GM12892 (cell line): ENCODE measurements at places on chromosomes 1 and 21.
A peak's percentile ranks its signal among the peaks of the same experiment; 100 is the strongest.

- no peak for DNase-seq
These were observed 25.8 kb upstream of the ZNF648 start for GRCh38 chr1:182087304-182087703.

- no peak for DNase-seq
These were observed at the start of gene SAMSN1 for GRCh38 chr21:14545906-14546480. Gene SAMSN1 (minus strand): TSS chr21:14546315. CDS start chr21:14546261, 54 bp downstream.

DNA sequence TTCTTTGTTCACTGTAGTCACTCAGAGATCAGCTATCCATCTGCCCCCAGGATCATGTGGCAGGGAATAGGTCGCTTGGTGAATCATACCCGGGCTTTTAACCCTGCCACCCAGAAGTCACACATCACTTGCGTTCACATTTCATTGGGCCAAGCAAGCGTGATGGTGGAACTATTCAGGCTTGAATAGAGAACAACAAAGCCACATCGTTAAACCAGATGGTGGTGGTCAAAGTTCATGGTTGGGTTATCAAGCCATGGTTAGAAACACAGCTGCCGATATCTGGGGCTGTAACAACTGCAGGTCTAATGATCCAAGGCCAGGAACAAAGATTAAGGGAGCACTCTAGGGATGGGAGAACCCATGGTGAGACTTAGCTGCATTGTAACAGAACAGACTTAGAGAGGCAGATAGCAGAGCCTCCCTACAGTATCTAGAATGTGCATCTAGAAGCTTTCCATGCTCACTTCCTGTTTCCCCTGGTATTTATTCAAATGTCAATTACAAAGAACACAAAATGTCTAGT is 40.0 kb upstream of the PTPRC start:
- DNase-seq = no peak

DNA sequence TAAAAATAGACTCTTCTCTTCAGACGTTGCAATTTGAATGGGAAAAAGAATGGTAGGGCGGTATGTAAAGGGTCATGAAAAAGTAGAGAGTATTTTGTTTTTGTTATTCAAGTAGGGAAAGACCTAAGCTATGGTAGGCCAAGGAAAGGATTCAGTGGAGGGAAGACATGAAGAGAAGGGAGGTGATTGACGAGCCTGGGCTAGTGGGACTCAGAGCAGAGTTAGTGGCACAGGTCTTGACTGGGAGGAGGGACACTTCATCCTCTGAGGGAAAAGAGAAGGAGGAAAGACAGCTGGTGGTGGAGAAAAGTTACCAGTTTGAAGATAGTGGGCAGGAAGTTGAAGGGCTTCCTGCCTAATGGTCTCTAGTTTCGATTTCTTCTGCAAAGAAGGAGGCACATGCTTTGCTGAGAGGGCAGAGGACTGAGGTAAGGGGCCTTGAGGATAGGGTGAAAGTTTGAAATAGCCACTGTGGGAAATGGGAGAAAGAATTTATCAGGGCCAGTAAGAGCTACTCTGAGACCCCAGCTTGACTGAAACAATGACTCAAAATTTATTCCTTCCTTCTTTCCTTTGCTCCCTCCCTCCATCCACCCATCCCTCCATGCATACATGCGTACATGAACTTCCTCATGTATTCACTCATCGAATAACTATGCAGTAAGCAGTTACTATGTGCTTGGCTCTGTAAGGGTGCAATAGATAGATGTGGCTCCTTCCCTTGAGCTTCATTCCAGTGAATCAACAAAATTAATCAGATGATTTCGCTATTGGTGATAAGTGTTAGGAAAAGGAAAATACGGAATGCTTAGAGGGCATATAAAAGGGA is 4.2 kb downstream of the CD48 start:
- no peak for DNase-seq

GRCh38 chr1:186679924-186680244 is 339 bp downstream of the PTGS2 start:
- DNase-seq = no peak

- peak; percentile 31 for DNase-seq
These were observed 17.4 kb downstream of the TIAM1 start for GRCh38 chr21:31326522-31327242.

GRCh38 chr1:230204842-230205241 is 137.8 kb downstream of the GALNT2 start:
- no peak for DNase-seq

DNA sequence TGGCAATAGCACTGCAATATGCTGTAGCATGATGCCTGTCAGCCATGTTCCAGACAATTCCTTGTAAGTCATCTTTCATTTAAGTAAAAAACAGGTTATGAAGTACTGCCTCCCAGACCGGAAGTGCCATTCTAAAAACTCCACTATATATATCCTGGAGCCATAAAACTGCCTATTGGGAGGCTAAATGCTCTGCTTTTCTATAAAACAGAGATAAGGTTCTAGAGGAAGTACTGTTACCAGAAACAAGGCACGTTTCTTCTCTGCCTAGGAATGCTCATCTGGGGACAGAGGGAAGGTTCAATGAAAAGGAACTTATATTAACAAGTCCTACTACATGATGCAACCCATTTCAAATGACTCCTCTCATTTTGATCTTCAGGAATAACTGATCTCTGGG is 66.8 kb downstream of the GPR137B start:
- DNase-seq = no peak

- no peak for DNase-seq
These were observed 34.0 kb downstream of the MACF1 start for GRCh38 chr1:39238476-39238875.

GRCh38 chr1:92244376-92244775 is 26.7 kb downstream of the C1orf146 start:
- no peak for DNase-seq

DNA sequence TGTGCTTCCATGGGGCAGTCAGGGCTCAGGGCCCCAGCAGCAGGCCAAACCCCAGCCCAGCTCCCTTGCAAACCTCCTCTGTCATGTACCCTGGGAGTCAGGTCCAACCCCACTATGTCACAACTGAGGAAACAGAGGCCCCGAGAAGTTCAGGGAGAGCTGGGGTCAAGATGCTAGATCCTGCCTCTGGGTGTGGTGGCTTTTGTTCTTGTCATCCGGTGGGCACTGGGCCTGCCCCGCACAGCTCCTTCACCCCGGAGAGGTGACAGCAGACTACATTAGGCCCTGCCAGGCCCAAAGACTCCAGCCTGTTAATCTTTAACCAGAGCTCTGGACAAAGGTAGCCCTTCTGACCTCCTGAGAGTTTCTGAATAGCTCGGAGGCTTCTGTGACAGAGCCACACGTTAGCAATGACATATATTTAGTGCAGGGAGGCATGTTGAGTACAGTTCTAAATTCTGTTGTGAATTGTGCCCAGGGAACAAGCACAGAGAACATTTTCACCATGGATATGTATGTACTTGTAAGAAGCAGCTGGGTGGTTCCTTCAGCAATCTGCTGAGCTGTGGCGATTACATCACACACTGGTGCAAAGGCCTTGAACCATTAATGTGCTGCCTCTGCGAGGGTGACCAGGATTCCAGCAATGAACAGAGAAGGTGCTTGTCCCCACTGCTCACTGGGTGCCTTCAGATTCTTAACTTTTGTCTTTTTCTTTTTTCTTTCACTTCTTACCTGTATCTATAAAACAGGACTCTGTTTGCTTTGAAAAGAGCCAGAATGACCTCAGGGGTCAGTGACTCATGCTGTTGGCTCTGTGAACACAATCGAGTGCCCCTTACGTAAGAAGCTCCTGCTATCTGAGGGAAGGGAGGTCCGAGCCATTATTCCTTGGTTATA is 102.8 kb downstream of the RHOU start:
- DNase-seq = no peak

DNA sequence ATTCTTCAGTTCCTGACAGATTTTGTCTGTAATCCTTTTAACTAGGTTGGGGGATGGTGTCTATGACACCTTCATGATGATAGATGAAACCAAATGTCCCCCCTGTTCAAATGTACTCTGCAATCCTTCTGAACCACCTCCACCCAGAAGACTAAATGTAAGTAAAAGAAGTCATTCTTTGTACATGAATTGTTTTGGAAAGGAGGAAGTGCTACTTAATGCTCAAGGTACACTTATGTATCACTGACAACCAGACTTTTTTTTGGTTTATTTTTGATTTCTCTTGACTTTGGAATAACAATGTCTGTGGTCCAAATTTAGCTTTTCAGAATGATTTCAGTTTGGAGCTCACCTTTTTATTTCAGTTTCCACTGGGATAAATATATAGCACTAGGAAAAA is 2.3 kb downstream of the DYRK3 start:
- no peak for DNase-seq

- no peak for DNase-seq
These were observed 618.2 kb downstream of the BRINP3 start for GRCh38 chr1:189859385-189859977.

- no peak for DNase-seq
These were observed 34.6 kb upstream of the FHAD1 start for GRCh38 chr1:15212216-15212953.
